ENCODE measurements at places on chromosomes 7 and 10. TPM values are rescaled to one million over a fixed set of nuclear protein-coding genes. Genes with fewer than 3 reads are reported as not detected.

The PRSS2 gene
- not detected for total RNA-seq

The NXPH1 gene
- not detected for total RNA-seq

The GAD2 gene
- not detected for total RNA-seq

The ABLIM1 gene
- total RNA-seq = 62.3 TPM

- no peak for DNase-seq
Observed at GRCh38 chr7:128150223-128150865, 90.7 kb upstream of the LEP start.

All from activated CD8-positive, alpha-beta T cell treated with anti-CD3 and anti-CD28 coated beads, Interleukin-2, amount 10 ng/mL, durations not matched to agents 7 days and 5 days (primary cell).